Stimulated activated naive CD4-positive, alpha-beta T cell treated with Interleukin-2 at 50 U/mL for 16 hours (primary cell): ENCODE measurements at places on chromosomes 16 and 17.

- no peak for DNase-seq
These were observed 3.6 kb upstream of the ALOX12B start for GRCh38 chr17:8091033-8091687.

- no peak for DNase-seq
These were observed 239.0 kb downstream of the SNX29 start for GRCh38 chr16:12215277-12216105.

DNA sequence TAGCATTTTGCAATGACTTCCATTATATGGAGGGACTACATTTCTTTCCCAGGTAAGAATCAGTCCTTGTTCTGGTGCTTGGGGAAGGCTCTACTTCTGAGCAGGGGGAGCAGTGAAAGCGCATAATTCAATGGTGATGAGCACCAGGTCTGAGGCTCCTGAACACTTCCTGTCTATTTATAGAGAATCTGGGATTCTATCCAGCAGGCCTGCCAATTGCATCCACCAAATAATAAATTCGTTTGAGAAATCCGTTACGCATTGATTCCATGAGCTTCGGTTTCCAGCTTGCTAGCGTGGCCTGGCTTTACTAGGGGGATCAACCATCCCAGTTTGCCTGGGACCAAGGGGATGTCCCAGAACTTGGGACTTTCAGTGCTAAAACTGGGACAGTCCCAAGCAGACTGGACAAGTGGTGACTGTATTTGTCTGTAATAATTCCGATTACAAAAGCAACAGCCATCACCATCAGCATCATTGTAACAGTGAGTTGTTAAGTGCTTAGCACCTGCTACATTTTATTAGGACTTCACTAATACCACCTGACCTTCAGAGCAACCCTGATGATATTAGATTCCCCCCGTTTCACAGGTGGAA, 349.9 kb downstream of the MAF start:
- no peak for DNase-seq

GRCh38 chr17:44084131-44084538, 13.6 kb downstream of the G6PC3 start:
- peak; percentile 15 for DNase-seq

GRCh38 chr17:31798205-31798724, 60.8 kb downstream of the COPRS start:
- DNase-seq = no peak

DNA sequence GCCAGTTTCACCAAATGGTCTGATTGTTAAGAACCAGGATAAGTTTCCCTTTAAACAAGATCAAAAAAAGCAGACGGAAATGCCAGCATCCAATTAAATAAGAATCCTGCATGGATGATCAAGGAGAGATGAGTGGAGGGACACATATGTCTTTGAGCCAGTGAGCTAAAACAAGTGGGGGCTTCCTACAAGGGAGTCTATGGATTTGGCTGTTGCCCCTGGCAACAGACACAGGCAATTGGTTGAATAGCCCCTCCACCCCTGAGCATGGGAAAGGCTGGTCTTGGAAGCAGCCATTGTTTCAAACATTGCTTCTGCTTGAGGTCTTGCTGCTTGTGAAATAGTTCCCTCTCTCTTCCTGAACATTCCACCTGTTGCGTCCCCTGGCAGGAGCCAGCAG, 374.7 kb upstream of the ERCC4 start:
- no peak for DNase-seq

GRCh38 chr17:7060165-7060891, 16.4 kb upstream of the SLC16A11 start:
- DNase-seq = peak; percentile 33

- DNase-seq = peak; percentile 69
These were observed 7.3 kb upstream of the RHOT2 start for GRCh38 chr16:660459-661183.

- DNase-seq = no peak
These were observed 190.6 kb upstream of the HS3ST3A1 start for GRCh38 chr17:13792314-13792713.

DNA sequence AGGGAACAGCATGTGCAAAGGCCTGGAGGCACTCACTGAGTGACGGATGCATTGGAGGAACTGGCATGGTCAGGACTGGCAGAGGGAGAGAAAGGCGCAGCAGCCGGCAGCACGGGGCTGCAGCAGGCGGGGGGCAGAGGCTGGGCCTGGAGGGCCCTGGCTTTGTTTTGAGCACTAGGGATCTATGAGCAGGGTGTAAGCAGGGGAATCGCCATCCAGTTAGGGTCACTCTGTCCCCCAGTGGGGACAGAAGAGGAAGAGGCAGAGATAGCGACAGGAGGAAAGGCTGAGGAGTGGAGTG, 14.2 kb downstream of the HSD11B2 start:
- DNase-seq = no peak

DNA sequence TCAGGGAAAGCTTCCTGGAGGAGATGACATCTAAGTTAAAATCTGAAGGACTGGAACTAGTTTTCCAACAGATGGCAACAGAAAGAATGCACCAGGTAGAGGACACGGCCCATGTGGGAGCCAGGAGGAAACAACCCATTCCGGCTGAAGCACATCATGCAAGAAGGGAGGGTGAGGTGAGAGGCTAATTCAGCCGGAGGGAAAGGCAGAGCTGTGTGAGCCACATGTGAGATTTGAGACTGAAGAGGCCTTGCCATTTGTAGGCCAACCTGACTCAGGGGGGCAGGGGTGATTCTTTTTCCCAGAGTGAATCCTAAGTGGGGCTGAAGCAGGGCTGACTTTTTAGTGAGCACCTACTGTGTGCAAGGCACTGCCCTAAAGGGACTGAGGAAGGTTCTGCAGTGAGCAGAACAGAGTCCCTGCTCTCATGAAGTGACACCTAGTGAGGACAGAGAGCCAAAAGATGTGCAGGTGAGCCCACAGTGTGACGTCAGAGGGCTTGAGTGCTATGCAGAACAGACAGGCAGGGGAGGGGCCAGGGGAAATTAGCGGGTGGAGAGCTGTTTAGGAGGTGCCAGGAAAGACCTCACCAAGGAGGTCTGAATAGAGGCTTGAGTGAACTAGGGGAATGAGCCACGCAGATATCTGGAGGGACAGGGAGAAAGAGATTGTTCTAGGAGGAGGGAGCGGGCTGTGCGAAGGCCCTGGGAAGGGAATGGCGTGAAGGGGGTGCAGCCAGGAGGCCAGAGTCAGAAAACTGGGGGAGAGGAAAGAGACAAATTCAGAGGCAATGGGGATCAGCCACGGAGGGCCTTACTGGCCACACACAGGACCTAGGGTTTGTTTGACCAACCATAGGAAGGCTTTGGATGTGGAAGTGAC, 19.8 kb upstream of the IL21R start:
- no peak for DNase-seq

DNA sequence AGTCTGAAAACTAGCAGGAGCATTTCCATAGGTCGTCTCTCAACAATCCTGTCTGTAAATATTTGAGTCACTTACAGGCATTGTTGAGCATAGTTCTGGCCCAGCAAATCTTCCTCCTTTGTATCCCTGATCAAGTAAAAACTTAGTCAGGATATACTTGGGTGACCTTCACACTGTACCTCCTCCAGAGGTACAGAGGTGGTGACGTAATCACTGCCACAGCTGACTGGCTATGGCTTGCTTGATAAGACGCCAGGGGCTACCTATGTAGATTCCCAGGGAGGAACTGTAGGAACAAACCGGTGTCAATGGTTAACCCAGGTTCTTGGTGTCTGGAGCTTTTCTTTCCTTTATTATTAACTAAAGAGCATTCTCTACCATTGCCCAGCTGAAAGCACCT, at the start of gene KCNJ16:
Gene KCNJ16 (plus strand): TSS at position 270 of the 400 bp plus-strand sequence. CDS start 56,863 bp downstream, outside the sequence.
- no peak for DNase-seq

GRCh38 chr17:82786427-82786826, 34.6 kb downstream of the TBCD start:
- no peak for DNase-seq

DNA sequence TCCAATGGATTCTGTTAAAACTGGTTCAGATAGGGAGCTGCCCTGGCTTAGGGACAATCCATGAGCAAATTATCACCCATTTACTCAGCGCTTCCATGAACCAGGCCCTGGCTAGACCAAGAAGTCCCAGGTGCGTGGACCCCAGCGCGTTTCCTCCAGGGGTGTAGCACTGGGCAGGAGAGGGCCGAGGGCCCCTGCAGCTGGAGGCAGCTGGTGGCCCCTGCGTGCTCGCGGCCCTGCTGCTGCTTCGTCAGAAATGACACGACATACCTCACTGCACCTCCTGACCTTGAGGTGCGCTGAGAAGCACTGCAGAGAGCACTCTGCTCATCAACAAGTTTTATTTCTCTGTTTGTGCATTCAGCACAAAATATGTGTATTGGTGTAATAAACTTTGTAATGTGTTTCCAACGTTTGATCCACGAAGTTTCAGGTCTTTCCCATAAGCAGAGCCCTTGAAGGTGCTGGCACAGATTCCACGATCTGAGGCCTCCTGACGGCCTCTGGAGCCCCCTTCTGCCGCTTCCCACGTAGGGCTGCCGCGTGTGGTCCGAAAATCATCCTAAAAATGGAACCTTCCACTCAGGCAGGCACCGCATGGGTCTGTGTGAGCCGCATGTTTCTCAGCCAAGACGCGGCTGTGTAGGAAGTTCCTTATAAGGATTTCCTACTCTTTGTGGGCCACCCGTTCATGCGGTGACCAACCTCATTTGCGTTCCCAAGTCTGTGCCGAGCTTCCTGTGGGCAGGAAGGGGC, 50.8 kb upstream of the ZCCHC14 start:
- DNase-seq = no peak

- peak; percentile 81 for DNase-seq
These were observed at the start of gene TNRC6A for GRCh38 chr16:24729243-24729950. Gene TNRC6A (plus strand): TSS chr16:24729651. CDS start chr16:24729842, 191 bp downstream.

DNA sequence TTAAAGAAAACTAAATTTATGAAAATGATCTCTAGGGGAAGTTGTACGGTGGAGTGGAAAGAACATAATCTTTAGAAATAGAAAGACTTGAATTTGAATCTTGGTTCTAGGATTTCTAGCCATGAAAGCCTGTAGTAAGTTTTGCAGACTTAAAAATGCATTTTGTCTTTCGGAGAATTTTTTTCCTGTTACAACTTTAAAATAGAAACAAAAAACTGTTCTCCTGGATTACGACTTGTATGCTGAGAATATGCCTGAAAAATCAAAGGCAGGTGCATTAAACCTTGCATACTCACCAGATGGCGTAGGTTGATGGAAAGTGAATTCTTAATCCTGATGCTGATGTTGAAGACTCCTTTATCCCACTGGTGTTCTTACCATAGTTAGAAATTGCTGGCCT, 7.5 kb upstream of the MPHOSPH6 start:
- DNase-seq = no peak

- DNase-seq = no peak
These were observed at the start of gene BICDL2 for GRCh38 chr16:3036726-3037315. Gene BICDL2 (minus strand): TSS chr16:3036944. CDS start chr16:3035496, 1,448 bp downstream.

- DNase-seq = peak; percentile 18
These were observed 35.0 kb downstream of the GPT2 start for GRCh38 chr16:46918905-46919792.

- no peak for DNase-seq
These were observed 11.4 kb downstream of the IGFBP4 start for GRCh38 chr17:40454613-40454995.

- DNase-seq = no peak
These were observed 45.8 kb upstream of the CIBAR2 start for GRCh38 chr16:85157813-85158742.

GRCh38 chr17:15947271-15947670, 2.3 kb downstream of the ADORA2B start:
- DNase-seq = no peak

GRCh38 chr16:83227336-83227735, 580.4 kb upstream of the HSBP1 start:
- DNase-seq = no peak

- no peak for DNase-seq
These were observed 28.2 kb downstream of the SLC39A11 start for GRCh38 chr17:73064084-73064938.

DNA sequence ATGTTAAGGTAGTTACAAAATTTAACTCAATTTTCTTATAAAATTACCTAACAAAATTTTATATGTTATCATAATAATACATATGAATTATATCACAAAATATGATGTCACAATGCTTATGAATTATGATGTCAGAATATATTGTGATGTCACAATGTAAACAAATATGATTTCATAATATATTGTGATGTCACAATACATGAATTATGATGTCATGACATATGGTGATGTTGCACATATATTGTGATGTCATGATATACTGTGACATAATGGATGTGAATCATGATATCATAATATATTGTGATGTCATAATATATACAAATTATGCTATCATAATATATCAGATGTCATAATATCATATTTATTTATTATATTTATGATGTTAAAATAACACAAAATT, 1879.9 kb downstream of the TP53TG3F start:
- no peak for DNase-seq

GRCh38 chr17:64617125-64617780, 44.9 kb downstream of the SMURF2 start:
- DNase-seq = no peak

GRCh38 chr16:85105475-85105874, 6.8 kb downstream of the CIBAR2 start:
- no peak for DNase-seq

GRCh38 chr17:7695586-7695985, 7.3 kb downstream of the WRAP53 start:
- no peak for DNase-seq
